ENCODE measurements at places on chromosomes 7 and 10.

GRCh38 chr7:34389332-34390078 is 268.5 kb upstream of the NPSR1 start:
- DNase-seq: no peak

GRCh38 chr7:2287745-2288144 is 26.5 kb downstream of the SNX8 start:
- DNase-seq: no peak

- no peak for DNase-seq
These were observed 275.7 kb downstream of the TCERG1L start for GRCh38 chr10:131035779-131036178.

- DNase-seq: no peak
These were observed 117.0 kb upstream of the RET start for GRCh38 chr10:42959833-42960232.

DNA sequence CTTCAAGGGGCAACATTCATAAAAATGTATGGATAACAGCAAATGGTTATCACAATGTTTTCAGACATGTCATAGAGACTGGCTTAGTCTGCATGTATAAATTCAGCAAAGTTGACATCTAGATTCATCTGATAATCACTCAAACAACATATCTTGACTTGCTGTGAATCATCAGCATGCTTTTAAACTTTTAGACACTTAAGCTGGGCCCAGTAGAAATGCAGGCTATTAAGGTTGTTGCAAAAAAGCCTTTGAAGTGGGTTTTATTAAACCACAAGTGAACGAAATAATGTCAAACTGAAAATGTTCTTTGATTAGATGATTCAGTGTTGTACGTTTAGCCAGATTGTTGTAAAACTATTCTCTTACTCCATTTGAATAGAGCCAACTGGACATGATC is 759.6 kb downstream of the NXPH1 start:
- no peak for DNase-seq

DNA sequence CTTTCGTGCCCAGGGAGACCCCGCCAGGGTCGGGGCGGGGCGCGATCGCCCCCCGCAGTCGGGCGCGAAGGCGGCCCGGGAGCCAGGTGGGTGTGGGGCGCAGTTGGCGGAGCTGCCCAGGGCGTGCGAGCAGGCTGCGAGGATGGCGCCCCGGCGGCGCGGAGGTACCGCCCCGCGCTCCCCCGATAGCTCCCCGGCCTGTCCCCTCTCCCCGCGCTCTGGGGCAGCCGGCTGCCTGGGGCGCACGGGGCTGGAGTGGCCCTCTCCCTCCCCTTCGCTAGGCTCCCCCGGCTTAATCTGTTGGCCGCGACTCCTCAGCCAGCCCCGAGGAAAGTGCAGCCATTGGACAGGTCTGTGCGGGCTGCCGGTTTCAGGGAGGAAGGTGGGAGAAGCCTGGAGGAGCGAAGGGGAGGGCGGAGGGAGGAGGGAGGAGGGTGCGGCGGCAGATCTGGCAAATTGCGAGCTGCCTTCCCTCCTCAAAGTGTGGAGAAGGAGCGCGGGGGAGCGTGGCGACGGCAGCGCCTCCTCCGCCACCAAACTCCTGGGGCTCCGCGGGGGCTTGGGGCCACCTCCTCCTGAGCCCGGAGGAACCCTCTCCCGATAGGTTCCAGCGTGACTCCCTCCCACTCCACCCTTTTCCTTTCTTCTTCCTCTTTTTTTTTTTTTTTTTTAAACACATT is 361 bp upstream of the PLXDC2 start:
- peak; percentile 1 for DNase-seq

- DNase-seq: no peak
These were observed 482 bp upstream of the ERCC6 start for GRCh38 chr10:49539320-49539885.

GRCh38 chr10:23999445-23999844 is 209.5 kb upstream of the KIAA1217 start:
- no peak for DNase-seq
